ENCODE measurements at places on chromosomes 3 and 15. TPM values are rescaled to one million over a fixed set of nuclear protein-coding genes. Genes with fewer than 3 reads are reported as not detected.

DNA sequence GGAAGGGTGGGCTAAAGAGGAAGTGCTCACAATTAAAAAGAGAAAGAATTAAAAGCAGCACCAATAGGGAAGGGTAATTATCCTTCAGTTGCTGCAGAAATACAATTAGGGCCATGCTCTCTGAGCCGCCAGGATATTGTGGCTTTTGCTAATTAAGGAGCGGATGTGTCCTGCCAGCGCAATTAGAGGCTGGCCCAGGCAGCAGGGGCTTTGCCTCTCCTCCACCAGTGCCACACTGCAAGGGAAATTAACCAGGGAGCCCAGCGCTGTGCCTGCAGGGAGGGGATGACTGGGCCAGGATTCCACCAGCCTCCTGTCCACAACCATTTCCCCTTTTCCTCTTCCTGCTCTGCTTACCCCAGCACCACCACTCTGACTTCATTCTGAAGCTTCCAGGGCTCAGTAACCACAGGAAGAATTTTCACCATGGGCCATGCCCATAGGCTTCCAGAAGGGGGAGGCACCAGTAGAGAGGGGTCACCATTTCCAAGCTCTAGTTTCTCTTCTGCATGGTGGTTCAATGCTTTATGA, 10.4 kb upstream of the AEN start:
- peak; percentile 30 for DNase-seq

DNA sequence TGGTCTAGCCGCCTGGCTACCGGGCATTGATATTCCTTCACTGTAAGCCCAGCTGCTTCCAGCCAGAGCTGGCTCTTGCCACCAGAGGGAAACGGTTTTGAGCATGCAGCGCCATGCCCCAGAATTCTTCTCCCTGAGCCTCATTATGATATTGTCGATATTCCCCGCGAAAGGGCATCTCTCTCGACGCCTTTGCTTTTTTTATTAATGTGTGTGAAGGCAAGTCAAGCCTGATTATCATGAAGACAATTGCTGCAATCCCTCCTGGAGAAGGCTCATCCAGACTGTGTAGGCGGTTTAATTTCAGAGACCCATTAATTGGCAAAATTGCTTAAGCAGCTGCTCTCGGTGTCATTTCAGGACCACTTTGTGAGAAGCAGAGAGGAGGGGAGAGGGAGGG, 321.2 kb upstream of the TLE3 start:
- DNase-seq = no peak

FEZF2 gene
- total RNA-seq = not detected

TLR9 gene
- not detected for total RNA-seq

CLDN16 gene
- 0.74 TPM for total RNA-seq

DNA sequence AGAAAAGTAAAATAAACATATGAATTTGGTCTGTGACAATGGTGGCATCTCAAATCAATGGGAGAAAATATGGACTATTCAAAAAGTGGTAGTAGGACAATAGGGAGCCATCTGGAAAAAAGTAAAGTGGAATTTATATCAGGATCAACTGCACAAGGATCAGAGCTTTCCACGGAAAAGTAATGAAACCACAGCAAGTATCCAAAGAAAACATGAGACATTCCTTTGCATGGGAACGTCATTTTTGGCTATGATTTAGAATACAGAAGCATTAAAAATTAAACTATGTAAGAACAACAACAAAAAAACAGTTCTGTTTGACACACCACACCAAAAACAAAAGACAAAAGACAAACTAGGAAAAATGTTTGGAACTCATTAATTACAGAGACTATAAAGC, 18.7 kb downstream of the CRBN start:
- no peak for DNase-seq

- DNase-seq = no peak
Observed at GRCh38 chr3:133254151-133254550, 145.7 kb upstream of the BFSP2 start.

DNA sequence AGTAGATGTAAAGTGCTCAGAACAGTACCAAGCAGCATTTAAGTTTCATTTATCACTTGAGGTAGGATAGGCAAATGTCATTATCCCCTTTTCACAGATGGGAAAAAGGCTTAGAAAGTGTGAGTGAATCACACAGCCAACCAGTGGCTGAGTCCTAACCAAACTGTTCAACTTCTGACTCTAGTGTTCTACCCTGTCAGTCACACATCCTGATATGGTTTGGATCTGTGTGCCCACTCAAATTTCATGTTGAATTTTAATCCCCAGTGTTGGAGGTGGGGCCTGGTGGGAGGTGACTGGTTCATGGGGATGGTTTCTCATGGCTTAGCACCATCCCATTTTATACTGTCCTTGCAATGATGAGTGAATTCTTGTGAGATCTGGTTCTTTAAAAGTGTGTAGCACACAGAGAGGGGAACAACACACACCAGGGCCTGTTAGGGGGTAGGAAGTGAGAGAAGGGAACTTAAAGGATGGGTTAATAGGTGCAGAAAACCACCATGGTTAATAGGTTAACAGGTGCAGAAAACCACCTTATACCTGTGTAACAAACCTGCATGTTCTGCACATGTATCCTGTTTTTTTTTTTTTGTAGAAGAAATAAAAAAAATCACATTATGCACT, 304.7 kb downstream of the SUCLG2 start:
- DNase-seq = no peak

DNA sequence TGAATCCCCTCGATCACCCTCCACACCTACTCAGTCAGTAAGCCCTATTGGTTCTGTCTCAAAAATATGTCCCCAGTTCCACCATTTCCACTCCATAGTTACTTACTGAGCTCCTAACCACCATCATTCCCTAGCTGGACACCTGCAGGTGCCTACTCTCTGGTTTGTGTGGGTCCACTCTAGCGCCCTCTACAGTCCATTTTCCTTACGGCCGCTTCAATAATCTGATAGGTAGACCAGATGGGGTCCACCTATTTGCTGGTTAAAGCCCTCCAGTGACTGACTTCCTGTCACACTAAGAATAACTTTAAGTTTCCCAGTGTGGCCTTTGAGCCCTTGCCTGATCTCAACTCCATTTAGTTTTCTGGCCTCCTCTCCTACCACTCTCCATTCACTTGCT, 5.0 kb downstream of the GXYLT2 start:
- DNase-seq = no peak

DNA sequence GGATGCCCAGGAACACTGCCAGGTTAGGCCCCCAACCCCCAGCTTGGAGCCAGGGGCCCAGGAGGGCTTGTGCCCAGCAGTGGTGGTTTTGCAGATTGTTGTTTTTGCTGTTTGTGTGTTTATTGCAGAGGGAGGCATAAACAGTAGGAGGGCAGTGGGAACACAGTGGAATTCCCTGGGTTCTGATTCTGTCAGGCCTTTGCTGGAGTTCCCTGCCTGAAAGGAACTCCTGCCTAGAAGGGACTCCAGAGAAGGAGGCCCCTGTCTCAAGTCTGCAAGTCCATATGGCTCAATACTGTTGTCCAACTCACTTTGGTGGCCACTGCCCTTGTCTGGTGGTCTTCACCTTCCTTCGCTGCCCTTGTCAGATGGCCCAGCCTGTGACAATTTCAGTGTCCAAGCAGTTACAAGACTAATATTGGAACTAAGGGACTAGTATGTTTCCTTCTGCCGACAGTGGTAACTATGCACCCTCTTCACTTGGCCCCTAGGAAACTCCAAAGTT, 47.4 kb upstream of the RAB6B start:
- DNase-seq = no peak

DNA sequence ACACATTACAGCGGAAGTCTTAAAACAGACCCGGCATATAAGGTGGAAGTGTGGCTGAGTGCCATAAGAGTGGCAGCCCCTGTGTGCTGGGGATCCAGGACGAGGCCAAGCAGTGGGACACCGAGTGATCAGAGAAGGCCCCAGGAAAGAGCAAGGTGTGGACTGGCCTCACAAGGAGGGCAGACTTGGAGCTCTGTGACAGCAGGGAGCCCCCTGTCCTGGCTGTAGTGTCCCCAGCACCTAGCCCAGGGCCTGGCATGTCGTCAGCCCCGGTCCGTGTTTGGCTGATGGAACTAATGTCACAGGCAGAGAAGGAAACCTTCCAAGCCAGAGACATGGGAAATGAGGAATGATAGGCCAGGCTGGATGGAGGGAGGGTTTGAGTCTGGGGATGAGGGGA, 4.8 kb downstream of the PDIA5 start:
- DNase-seq = no peak

DNA sequence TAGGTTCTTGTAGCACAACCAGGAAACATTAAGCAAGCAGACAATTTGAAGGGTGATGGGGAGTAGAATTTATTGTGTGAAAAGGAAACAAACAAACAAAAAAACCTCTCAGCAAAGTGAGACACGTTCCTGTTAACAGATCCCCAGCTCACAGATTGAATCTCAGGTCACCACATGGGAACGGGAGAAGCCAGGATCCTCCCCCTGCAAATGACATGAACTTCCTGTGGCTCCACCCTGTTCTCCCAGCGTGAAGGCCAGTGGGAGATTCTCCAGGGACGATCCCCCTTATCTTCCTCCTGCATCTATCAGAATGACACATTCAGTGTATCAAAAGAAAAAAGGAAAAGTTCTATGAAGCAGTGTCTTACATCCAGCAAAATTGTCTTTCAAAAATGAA, 1488.1 kb downstream of the OTOL1 start:
- DNase-seq = no peak
